IMR-90 (cell line): ENCODE measurements at places on chromosomes 6 and 20. TPM values are rescaled to one million over a fixed set of nuclear protein-coding genes. Genes with fewer than 3 reads are reported as not detected.
A peak's percentile ranks its signal among the peaks of the same experiment; 100 is the strongest.

DNA sequence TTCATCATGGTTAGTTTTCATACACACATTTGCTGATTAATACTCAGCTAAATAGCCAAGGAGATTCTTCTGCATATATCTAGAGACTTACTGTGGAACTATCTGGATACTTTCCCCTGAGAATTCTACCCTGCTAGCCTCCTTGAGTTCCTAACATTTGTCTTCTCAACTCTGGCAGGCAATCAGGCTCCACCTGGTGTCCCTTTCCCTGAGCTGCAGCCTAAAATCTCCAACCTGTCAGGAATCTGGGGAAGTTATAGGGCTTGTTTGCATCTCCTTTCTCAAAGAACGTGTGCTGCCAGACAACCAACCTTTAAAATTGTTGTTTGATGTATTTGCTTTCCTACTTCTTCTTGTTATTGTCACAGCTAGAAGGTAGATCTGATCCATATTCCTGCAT lies 73.4 kb downstream of the FUT9 start:
- DNase-seq, result no peak

GRCh38 chr20:47356526-47357295 lies at the start of gene ZMYND8:
Gene ZMYND8, minus strand, starts transcription at chr20:47356699. Its CDS starts 29 bp downstream, at chr20:47356670.
- peak; percentile 92 for DNase-seq

DNA sequence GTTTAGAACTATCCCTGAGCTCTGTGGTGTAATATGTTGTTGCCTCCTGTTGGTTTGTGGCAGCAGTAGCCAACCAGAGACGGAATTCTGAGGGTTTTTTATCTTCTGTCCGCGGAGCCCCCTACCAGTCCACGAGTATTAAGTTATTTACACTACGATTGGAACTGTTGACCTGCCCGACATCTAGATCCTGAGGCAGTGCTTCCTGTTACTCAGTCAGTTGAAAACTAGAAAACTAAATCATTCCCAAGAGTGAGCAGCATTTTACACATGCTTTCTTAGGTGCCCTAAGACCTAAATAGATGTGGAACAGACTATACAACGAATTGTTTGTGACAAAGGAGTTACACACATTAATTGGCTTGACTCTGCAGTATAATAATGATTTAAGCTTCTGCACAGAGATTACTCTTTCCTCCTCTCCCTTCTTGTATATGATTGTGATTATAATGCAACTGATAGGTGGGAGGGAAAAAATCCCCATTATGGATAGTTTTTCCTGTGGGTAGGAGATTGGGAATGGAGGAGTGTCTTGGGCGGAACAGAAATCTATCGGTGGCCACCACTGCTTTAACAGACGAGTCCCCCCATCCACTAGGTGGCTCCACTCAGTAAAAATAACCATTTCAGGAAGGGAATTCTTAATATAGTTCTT lies 1.7 kb downstream of the LOC128125822 start:
- DNase-seq, result peak; percentile 64

DNA sequence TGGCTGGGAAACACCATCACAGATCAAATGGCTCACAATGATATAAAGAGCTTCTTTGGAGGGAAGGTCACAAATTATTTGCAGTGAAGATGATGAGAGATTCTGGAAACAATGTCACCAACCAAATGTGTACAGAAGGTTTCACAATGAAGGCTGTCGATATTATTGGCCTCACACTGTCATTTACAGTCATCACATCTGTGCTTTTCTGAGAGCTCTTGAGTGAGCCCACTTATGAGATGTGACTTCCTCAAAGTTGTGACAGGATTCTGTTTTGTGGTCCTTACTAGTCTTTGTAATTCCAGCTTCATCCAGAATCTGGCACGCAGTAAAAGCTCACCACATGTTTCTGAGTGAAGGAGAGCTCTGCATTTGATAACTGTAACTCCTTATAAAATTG lies 133.6 kb downstream of the LMBRD1 start:
- no peak for DNase-seq

- no peak for DNase-seq
Measured at GRCh38 chr6:150899231-150899630, 33.7 kb downstream of the MTHFD1L start.

- DNase-seq, result no peak
Measured at GRCh38 chr6:80316686-80317231, 210.3 kb downstream of the BCKDHB start.

- peak; percentile 71 for DNase-seq
Measured at GRCh38 chr6:30915591-30915946, 1.5 kb downstream of the VARS2 start.

GRCh38 chr6:130959951-130960350 lies 103.1 kb downstream of the EPB41L2 start:
- DNase-seq, result peak; percentile 67

DNA sequence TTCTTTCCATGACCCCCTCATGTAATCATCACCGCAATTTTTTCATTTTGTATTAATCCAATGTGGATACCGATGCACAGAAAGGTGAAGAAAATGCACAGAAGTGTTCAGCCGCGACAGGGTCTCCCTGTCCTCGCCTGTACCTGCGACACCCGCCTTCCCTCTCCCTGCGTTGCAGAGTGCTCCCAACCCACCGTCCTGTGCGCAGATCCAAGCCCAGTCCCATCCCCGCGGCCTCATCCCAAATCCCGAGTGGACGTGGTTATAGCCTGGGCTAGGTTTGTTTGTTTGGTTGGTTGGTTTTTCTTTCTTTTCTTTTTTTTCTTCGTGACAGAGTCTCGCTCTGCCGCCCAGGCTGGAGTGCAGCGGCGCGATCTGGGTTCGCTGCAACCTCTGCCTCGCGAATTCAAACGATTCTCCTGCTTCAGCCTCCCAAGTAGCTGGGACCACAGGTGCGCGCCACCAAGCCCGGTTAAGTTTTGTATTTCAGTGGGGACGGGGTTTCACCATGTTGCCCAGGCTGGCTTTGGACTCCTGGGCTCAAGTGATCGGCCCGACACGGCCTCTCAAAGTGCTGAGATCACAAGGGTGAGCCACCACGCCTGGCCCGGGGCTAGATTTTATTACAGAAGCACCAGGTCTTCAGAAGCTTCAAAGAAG lies 536 bp upstream of the RAET1G start:
- no peak for DNase-seq

DNA sequence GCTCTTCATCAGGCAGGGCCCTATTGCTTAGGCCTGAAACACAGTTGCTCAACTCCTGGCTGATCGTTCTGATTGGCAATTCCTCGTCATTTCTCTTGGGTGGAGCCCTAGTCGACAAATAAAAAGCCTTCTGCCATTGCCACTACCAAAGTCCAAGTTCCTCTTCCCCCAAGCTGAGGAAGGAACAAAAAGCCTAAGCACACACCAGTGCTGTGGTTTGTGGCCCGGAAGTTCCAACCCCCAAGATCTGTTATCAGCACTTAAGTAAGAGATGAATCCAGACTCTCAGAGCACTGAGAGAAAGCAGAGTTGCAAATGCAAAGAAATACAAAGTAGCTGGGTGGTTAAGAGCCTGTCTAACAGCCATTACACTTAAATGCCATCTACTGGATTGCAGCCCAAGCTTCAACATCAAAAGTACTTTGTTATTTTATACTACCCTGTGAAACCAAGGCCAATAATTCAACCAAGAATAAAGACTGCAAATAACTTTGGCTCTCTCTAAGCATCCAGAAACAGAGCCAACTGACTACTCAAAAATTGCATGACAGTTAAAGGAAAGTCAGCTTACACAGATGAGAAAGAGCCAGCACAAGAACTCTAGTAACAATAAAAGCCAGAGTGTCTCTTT lies 1024.0 kb downstream of the GRIK2 start:
- DNase-seq, result no peak

DNA sequence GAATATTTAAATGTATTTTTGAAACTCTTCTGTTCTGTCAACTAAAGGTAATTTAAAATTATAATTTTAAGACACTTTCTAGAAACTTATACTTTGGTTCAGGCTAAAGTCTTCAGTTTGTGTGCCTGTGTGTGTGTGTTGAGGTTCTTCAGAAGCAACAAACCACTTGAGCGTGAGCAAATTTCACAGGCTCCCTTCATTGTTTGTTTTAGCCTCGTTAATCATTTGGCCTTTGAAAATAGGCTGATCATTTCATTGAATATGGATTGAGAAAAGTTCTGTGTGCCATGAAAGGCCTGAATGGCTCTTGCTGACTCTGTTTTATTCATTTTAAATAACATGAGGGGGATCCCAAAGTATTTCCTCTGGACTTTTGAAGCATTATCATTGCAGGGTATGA lies 420.1 kb downstream of the CDKAL1 start:
- DNase-seq, result no peak

DNA sequence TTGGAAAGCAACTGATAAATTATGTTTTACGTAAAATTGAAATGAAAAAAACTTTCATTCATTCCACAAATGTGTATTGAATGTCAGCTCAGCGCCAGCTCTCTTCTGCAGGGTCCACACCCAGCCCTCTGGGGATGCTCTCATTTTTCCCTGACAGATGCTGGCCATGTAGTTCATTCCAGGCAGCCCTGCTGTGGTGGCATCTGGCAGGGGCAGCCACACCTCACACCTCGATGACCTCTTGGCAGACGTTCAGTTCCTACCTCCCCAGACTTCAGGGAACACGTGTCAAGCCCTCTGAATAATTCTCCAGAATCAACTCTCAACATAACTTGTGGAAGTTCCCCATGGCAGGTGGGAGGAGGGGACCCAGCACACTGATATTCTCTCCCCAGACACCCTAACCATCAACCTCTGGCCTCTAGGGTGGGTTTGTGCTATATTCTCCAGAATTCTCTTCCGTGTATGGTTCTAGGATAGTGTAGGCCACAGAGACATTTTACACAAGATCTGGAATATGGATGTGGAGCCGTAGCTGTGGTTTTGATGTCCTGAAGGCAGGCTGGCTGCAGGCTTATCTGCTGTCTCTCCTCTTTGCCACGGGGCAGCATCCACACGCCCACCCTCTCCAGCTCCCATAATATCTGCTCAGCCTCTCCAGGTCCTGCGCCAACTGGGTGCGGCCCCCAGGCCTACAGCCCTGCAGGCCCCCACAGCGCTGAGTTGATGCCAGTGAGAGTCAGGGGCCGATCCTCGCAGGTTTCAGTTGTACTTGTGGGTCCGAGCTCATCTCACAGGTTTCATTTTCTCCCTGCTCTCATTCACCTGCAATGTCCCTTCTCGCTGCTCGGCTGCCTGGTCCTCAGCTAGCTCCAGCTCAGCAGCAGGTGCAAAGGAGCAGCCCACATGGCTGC lies 175.8 kb upstream of the ARID1B start:
- no peak for DNase-seq

- DNase-seq, result no peak
Measured at GRCh38 chr6:168093634-168094033, 14.6 kb upstream of the FRMD1 start.

- peak; percentile 79 for DNase-seq
Measured at GRCh38 chr6:75882734-75883133, 133.7 kb downstream of the MYO6 start.

DNA sequence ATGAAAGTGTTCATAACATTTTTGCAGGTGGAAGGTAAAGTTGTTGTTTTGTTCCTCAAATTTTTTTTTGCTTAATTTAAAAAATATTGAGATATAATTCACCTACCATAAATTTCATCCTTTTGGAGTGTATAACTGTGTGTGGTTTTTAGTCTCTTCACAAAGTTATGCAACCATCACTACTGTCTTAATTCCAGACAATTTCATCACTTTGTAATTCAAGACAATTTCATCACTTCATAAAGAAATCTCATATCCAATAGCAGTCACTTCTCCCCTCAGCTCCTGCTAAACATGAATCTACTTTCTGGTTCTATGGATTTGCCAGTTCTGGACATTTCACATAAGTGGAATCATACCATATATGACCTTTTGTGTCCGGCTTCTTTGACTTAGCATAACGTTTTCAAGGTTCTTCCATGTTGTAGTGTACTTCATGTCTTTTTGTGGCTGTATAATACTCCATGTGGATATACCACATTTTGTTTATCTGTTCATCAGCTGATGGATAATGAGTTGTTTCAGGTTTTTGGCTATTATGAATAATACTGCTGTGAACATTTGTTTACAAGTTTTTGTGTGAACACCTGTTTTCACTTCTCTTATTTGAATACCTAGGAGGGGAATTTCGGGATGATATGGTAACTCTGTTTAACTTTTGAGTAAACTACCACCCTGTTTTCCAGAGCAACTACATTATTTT lies 18.8 kb downstream of the ZFAND3 start:
- DNase-seq, result peak; percentile 56

DNA sequence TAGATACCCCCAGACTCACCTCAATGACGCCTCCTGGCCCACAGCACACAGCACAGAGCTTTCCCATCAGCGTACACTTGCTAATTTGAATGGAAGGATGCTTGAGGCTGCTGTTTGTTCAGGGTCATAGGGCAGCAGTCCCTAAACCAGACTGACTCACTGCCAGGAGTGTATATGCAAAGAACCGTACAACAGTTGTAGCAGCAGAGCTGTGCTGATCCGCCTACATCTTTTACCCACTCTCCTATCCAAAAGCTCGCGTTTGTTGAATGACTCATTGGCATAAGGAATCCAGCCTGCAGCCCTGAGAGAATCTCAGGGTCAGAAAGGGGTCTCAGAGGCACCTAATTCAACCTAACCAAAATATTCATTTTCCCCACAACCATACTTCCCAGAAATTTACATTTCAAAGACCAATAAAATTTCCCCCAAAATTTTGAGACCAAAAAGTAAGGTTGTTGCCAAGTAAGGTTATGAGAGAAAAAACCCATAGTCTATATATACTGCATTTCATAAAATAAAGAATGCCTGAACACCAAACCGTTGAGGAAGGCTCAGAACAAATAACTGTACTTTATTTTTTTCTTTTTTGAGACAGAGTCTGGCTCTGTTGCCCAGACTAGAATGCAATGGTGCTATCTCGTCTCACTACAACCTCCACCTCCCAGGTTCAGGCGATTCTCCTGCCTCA lies 35.3 kb upstream of the CCND3 start:
- peak; percentile 85 for DNase-seq

MOCS3 gene
- total RNA-seq, result 9.9 and 11.4 TPM in 2 replicates

NT5E gene
- 280 and 281 TPM in 2 replicates for total RNA-seq

TFAP2B gene
- not detected in 2 replicates for total RNA-seq

ADGRB3 gene
- total RNA-seq, result not detected in 2 replicates

PHF20 gene
- 22.0 and 30.3 TPM in 2 replicates for total RNA-seq

GHRH gene
- total RNA-seq, result not detected in 2 replicates

ATAT1 gene
- 3.3 and 5.6 TPM in 2 replicates for total RNA-seq

ZSCAN16 gene
- 2.5 and 3.0 TPM in 2 replicates for total RNA-seq
